NCI-H2029 (cell line): ENCODE measurements at places on chromosomes 11 and 22.
A peak's percentile ranks its signal among the peaks of the same experiment; 100 is the strongest.

GRCh38 chr22:23072911-23073491, 2.7 kb downstream of the GNAZ start:
- no peak for DNase-seq

DNA sequence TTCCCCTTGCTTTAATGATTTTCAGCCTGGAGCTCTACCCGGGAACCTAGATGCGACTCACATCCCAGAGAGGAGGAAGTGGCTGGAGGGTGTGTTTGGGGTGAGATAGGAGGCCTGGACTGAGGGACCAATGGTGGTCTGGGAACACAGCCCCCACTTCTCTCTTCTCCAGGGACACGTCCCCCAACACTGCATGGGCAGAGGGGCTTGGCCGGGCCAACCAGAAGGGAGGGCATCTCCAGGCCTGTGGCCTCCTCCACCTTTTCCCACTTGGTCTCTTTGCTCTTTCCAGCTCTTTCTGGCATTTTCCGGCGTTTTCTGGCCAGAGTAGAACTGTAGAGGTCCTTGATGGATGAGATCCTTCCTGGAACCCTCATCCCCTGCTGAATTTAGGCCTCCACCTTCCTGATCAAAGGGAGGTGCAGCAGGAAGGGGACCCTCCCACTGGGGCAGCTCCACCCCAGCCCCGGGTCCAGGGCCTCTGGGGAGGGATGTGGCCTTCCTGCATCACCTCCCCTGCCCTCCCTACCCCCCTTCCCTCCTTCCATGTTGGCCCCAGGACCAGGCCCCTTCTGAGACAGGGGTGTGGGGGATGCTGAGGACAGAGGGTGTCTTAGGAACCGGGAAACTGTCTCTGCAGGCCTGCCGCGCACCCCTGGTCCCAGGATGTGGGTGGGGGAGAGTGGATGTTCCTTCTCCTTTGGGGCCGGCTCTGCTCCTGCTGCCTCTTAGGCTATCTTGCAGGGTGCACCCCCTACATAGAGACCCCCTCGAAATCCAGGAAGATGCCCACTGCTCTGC, 24.4 kb downstream of the MRGPRG start:
- DNase-seq = no peak

DNA sequence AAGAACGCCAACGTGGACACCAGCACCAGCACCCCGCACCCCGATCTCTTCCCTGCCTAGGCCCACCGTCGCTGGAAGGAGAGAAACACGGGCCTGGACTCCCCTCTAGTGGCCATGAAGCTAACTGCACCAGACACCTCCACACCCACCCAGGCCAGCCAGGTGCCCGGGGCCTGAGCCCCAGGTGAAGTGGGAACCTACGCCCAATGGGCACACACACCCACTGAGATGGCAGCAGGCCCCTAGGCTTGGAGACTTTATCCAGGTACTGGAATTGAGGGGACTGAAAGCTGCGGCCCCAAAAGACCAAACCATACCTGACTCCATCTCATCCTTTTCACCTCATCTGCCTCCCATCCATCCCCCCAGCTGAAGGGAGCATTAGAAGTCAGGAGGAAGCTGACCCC, 81.0 kb downstream of the BUD13 start:
- DNase-seq = peak; percentile 14

- no peak for DNase-seq
These were observed 47.3 kb downstream of the RDX start for GRCh38 chr11:110249066-110249465.

DNA sequence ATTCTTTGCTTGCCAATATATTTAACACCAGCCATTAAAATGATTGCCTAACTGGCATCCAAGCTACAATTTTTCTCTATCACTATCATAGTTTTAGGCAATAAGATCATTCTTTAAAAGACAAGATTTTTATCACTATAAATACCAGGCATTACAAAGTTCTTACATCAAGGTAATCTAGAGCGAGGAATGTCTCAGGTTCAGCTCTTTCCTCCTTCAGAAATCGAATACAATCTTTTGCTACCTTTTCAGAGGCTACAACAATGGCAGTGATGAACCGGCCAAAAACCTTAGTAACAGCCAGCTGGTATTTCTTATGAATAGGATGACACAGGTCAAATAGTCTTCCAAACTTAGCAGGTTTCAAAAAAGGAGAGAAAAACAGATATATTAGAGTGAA, 23.9 kb downstream of the SMC1B start:
- DNase-seq = no peak

DNA sequence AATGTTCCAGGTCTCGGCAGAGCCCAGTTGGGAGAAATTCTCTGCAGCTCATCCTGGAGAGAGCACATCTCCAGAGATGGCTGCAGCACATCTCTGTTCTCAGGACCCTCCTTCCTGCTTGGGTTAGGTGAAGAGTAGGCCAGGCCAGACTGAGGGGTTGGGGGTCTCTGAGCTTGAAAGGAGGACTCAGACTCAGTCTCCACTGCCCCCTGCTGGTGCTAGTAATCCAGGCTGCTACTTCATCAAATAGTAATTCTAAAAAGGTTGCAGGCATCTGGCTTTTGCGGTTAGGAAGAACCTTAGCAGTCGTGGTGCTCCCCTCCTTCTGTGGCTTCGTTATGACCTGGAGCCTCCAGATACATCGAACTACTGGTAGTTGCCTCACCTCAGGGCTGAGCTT, 9.7 kb downstream of the TUB start:
- DNase-seq = no peak

GRCh38 chr11:62352355-62353336, 15.4 kb downstream of the ASRGL1 start:
- DNase-seq = no peak

GRCh38 chr11:64609436-64610047, 18.5 kb downstream of the SLC22A12 start:
- DNase-seq = no peak

- no peak for DNase-seq
These were observed 7.3 kb upstream of the C11orf86 start for GRCh38 chr11:66967670-66968425.

GRCh38 chr11:102320188-102320587, 2.9 kb downstream of the BIRC3 start:
- no peak for DNase-seq

DNA sequence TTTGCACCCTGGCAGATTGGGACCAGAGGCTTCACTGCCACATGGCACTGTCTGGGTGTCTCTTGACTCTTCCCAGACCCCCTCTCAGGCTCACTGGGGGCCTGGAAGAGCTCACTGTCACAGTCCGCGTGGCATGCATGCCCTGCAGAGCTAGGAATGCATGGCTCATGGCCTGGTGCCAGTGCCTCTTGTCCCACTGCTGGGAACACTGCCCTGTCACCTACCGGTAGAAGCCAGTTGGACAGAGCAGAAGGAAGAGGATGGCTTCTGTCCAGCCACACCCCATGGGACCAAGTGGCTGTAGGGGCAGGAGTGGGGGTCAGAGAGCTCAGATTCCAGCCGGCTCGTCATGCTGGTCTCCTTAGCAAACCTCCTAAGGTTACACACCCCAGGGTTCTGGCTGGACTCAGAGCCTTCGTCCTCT, 29.7 kb downstream of the MB start:
- DNase-seq = peak; percentile 71

GRCh38 chr11:112177589-112177988, 2.3 kb downstream of the BCO2 start:
- DNase-seq = no peak

DNA sequence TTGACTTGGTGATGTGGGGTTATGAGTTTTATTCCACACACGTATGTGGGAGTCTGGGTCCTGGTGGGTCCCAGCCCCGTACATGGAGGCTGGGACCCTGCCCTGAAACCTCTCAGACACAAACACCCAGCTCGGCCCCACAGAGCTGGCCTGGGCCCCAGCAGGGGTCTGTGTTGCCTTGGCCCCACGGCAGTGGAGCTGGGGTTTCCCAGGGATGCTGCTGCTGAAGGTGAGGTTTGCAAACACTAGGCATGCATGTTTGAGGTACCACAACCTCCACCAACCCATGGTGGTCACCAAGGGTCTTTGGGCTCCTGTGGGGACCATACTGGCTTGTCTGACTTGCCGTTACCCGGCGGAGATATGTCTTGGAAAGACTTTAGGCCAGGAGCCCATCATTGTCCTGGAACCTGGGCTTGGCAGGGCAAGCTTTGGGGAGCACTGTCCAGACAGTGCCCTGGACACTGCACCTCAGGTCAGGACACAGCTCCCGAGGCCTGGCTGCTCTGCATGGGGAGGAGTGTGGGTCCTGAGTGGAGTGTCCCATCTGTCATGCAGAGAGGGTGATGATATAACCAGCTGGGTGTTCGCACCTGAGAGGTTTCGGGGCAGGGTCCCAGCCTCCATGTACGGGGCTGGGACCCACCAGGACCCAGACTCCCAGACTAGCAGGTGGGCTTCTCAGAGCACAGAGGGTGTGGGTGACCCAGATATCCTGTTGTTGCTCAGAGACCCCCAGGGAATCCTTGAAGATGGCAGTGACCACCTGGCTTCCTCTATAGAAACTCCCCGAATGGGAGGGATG, 63.3 kb downstream of the KCNQ1 start:
- DNase-seq = no peak

- DNase-seq = no peak
These were observed 26.3 kb downstream of the RTN4R start for GRCh38 chr22:20241579-20242392.

GRCh38 chr22:46829117-46829891, 66.9 kb downstream of the TBC1D22A start:
- DNase-seq = no peak

GRCh38 chr11:106827687-106828086, 190.6 kb downstream of the GUCY1A2 start:
- DNase-seq = no peak

DNA sequence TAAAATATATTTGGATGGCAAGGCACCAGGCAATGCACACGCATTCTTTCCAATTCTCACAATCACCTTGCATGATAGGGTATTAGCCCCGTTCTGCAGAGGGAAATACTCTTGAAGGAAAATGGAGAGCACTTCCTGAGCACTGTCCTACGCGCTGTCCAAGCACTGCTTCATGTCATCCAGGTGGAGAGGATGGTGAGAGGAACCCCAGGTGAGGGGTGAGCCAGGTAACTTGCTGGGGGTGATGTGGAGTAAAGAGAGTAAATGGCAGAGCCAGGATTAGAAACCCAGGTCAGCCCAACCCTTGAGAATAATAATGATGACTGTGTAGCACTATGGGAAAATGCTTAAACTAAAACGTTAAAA, 711 bp upstream of the PACSIN2 start:
- DNase-seq = no peak

- DNase-seq = peak; percentile 78
These were observed 37.4 kb downstream of the CSRP3 start for GRCh38 chr11:19164230-19164855.
